ENCODE measurements at places on chromosomes 16 and 17.

DNA sequence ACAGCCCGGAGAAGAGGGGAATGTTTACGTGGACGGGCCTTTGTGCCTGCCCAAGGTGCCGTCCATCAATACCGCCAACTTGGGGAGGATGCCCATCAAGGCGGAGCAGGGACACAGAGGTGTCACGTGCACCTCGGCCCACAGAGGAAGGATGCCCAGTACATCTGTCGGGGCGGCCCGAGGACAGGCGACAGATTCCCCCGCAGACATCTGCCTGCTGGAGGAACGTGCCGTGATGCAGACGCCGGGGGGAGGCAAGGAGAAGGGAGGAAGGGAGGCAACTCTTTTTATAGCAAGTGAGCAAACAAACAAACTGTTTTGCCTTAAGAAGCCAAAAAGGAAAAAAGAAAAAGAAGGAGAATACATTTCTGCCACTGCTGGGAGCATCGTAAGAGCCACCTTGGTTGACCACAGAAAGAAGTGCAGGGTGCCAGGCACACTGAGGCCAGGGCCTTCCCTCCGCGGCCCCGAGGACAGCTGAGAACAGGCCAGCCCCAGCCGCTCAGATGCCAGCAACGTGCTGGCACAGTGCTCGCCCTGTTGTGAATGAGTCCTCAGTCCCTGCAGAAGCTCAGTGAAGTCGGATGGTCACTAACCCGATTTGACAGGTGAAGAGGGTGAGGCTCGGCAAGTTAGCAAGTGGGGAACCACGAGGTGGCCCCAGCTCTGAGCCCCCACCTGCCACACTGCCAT is 146.4 kb downstream of the RBFOX3 start:
- DNase-seq = no peak

- DNase-seq = no peak
These were observed 46.8 kb downstream of the TIMM22 start for GRCh38 chr17:1043601-1044251.

- no peak for DNase-seq
These were observed 90.5 kb downstream of the TNFRSF13B start for GRCh38 chr17:16881239-16881924.

DNA sequence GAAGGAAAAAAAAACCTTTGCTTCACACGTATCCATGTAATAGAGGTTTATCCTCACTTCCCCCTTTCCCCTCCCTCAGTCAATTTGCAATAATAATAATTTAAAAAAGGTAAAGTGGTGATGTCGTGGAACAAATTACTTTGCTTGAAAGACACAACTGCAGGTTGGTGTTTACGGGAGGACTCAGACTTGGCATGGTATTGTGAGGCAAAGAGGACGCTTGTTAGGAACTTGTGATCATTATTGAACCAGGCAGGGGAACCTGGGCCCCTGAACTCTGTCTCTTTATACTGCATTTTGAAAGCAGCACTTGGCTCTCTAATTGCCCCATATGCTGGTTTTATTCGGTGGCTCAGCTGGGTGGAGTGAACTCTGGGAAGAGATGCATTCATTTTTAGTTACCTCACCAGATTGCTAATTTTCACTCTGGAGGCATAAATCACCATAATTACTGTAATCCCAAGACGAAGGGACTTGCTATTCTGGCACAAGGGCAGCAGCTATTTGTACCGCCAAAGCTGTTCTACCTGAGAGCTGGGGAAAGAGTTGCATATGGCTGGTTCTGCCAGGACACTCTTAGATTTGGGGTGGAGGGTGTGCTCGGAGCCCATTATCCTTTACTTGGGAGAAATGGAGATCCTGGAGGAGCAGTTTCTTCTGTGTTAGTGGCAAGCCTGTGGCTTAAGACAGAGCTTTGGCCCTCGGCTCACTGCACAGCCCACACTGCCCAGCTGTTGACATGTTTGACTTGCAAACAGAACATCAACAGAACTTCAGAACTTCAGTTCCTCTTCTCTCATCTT is 5.7 kb upstream of the DHX8 start:
- DNase-seq = no peak

DNA sequence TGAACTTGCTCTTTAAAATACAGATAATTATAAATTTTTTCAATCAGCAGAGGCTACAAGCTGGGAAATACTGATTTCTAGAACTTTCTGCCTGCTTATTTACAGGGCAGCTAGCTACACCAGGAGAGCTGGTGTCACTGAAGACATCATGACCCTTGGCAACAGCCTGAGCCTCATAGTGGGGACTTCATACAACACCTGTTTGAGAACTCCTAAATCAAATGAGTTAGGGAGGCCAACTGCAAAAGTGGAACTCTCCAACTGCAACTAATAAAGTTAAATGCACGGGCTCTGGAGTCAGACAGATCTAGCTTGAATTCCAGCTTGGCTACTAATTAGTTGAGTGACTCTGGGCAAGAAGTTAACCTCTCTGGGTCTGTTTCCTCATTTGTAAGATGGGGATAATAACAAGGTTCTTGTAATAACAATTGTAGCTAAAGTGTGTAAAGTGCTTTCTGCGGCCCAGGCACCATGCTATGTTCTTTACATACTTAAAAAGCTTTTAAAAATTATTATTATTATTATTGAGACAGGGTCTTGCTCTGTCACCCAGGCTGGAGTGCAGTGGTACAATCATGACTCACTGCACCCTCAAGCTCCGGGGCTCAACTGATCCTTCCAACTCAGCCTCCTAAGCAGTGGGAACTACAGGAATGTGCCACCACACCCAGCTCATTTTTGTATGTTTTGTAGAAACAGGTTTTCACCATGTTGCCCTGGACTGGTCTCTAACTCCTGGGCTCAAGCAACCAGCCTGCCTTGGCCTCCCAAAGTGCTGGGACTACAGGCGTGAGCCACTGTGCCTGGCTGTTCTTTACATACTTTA is 33.4 kb downstream of the VAC14 start:
- DNase-seq = no peak

DNA sequence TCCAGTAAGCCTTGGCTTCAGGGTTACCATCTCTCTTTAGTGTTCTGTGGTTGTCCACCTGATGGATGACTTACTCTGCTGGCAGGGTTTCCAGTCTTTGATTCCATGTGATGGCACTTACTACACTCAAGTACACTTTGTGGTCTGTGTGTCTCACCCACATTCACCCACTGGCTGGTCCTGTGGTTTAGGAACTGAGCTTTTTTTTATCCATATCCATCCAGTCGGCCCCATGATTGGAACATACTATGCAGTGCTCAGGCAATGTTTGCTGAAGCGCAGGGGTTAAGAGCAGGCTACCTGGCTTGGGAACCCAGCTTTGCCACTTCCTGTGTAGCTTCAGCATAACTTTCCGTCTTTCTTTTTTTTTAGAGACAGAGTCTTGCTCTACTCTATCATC is 2.8 kb upstream of the FUS start:
- peak; percentile 29 for DNase-seq

GRCh38 chr17:27569884-27570577 is 61.0 kb upstream of the LGALS9 start:
- DNase-seq = no peak

DNA sequence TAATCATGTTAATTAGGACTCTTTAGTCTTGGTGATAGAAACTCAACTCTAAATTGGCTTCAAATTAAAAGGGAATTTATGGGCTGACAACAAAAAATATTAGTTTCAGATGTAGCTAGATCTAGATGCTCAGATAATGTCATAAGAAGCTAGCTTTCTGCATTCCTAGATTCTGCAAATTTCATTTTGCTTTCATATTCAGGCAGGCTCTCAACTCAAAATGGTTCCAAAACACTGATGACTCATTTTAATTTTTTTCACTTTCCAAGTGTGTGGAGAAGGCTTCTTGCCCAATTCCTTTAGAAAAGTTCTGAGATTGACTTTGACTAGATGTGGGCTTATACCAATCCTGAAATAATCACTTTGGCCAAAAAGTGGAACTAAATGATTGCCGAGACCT is 236.7 kb upstream of the GOT2 start:
- DNase-seq = no peak

DNA sequence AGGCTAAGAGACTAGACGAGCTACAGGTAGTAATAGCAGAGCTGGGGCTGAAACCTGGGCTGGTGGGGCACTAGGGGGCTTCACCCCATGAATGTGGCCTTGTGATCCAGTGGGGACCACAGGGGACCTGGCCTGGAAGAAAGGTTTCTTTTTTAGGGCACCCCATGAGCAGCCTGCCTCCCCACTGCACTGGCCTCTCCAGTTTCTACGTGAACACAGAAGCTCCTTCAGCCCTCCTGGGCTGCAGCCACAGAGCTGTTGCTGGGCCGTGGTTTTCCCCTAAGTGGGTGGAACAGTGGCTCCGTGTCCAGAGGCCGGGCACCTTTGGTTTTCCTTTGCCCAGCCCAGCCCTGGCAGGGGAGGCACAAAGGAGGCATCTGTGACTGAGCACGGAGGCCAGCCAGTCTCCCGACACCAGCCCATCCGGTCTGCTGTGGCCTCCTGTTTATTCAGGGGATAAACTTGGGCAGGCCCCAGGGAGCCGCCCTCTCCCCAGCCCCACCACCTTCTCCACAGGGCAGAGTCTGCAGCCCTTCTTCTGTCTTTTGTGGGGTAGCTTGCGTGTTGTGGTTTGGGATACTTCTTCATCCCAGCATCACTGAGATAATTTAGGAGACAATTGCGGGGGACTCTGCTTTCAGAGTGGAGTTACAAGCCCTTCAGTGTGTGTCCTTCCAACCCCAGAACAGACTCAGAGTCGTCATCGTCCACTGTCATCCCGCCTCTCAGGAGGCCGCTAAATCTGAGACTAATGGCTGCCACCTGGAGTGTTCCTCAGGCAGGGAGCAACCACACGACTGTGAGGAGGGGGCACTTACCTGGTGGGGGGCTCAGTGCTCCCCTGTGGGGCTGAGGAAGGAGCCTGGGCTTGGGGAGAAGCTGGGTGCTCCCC is 85.3 kb downstream of the RAB11FIP4 start:
- no peak for DNase-seq

DNA sequence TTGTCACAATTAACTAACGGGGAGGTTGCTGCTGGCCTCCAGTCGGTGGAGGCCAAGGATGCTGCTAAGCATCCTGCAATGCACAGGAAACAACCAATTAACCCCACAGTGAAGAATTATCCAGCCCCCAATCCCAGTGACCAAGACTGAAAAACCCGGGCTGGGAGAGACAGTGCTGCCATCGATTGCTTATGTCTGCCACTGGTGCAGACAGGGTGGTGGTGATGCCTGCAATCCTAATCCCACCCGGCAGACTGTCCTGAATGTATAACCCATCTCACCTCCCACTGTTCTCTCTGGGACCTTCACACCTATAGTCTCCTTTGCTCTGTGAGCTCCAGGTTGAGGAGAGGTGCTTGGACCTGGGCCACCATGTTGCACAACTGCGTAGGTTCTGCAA is 42.3 kb upstream of the KLHDC4 start:
- DNase-seq = no peak

DNA sequence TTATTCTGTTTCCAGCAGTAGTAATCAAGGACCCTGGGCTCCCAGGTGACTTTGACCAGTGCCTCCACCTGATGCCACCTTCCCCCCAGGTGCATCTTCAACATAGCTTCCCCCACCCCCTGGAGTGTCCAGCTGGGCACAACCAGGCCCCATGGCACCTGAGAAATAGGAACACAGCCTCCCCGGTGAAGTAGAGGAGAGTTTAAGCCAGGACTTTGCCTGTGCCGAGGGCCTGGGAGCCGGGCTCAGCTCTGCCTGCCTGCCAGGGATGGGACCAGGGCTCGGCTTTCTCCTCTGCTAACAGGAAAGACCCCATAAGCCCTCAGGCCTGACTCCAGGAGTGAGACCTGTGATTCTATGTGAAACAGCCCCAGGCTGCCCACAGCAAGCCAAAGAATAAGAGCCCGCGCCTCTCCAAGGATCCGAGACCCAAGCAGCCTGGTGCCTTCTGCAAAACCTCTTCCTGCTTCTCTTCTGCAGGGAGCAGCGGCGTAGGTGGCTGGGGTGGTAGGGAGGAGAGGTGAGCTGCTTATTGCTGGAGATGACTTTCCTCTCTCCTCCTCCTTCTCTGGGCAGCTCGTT is 16.4 kb upstream of the RBFOX3 start:
- DNase-seq = no peak

GRCh38 chr17:13510062-13510461 is 91.7 kb downstream of the HS3ST3A1 start:
- DNase-seq = no peak

DNA sequence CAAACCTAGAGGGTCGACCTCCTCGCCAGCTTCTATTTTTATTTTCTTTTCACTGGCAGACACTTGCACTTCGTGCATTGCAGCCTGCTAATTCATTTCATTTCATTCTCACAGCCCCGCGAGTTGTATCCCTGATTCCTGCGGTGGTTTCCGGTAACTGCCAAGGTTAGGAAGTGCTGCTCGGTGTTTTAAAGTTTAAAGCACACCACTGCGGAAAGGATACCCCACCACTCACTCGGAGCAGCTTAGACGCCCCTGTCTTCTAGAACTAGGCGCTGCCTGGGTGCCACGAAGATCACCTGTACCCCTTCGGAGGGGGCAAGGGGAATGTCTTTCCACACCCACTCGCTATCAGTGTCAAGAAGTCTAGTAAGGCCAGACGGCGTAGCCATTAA is 509 bp downstream of the CNEP1R1 start:
- DNase-seq = no peak

- no peak for DNase-seq
These were observed 43.3 kb upstream of the CMIP start for GRCh38 chr16:81401035-81401950.

DNA sequence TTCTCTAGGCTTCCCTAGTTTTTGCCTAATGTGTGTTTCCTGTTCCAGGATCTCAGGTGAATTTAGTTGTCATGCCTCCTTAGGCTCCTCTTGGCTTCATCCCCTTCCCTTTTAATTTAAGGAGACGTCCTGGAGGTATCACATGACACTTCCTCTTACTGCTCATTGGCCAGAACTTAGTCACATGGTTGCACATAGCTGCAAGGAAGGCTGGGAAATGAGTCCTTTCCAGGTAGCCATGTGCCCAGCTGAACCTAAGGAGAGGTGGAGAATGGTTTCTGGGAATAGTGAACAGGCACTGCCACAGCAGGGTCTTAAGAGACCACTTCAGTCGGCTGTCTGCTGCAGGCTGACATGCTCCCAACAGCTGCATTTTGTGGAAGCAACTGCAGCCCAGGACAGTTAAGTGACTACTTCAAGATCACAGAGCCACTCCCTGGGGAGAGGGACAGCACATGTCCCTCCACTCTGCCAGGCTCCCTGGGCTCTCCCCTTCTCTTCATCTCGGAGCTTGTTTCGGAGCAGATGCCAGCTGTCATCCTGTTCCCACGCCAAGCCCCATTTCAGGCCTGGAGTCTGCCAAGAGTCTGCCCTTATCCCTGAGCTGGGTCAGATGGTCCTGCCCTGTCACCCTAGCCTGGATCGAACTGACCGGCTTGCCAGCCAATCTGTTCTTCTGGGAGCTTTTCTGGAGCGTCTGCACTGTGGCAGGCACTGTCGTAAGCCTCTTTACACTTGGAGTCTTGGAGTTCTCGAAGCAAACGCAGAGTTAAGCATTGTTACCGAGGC is 81.4 kb upstream of the FOXF1 start:
- no peak for DNase-seq

All from HFF-Myc (cell line).